Heart left ventricle (tissue), 16 donors: ENCODE measurements at places on chromosomes 5 and 9. TPM values are rescaled to one million over a fixed set of nuclear protein-coding genes. Genes with fewer than 3 reads are reported as not detected.

- no peak for DNase-seq
Observed at GRCh38 chr5:136768457-136768856, 403.1 kb upstream of the TRPC7 start.

DNA sequence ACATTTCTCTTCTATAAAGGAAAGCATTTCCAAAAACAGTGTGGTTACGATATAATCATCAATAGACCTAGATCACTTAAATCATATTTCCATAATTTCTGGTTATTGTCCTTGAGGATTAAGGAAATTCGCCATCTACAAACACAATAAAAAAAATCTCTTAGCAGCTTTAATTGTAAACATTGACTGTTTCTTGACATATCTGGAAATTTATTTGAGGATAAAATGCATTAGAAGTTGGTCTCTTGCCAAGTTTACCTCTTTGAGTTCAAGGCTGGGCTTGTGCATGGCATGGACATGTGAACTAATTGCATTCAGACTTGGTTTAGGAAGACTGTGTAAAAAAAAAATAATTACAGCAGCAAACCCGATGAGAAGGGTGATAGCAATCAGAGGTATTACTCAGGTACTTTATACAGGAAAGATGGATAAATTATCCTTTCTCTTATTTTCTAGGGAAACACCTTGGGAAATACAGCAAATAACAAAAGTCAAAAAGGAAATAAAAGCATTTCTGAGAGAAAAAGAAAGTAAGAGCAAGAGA lies 237.9 kb downstream of the SLF1 start:
- DNase-seq = no peak

- no peak for DNase-seq
Observed at GRCh38 chr5:1468247-1468612, 23.0 kb upstream of the SLC6A3 start.

DNA sequence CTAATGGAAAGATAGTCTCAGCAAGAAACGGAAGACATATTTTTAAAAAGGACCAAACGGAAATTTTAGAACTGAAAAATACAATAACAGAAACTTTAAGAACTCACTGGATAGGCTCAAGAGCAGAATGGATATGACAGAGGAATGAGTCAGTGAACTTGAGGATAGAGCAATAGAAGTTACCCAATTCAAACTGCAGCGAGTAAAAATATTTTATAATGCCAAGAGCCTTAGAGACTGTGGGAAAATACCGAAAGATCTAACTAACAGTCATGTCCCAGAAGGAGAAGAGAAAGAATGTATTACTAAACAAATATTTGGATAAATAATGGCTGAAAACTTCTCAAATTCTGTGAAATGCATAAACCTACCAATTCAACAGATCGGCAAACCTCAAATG lies 40.8 kb downstream of the ADAMTS2 start:
- DNase-seq = no peak

- no peak for DNase-seq
Observed at GRCh38 chr5:135236228-135236907, 162.7 kb downstream of the MACROH2A1 start.

DNA sequence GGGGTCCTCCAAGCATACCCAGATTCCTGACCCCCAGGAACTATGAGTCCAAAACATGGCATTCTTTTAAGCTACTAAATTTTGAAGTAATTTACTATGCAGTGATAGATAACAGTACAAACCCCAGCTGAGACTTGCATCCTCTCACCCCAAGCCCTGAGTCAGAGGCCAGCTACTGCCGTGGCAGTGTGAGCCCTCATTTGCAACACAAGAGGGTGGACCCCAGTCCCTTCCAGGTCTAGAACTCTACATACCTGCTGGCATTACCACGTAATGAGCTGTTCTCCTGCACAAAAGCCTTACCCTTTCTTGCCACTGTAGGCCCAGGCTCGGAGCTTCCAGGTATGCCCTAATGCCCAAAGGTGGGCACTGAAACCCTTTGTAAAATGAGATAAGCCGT lies 108.6 kb upstream of the ERCC6L2 start:
- no peak for DNase-seq

- no peak for DNase-seq
Observed at GRCh38 chr5:127302509-127302908, 11.9 kb downstream of the MEGF10 start.

GRCh38 chr9:93486268-93486667 lies 32.9 kb upstream of the FAM120AOS start:
- no peak for DNase-seq

Gene GCNT4
- 0.35 TPM for total RNA-seq

Gene PPP3R2
- not detected for total RNA-seq

Gene DND1
- total RNA-seq = 0.44 TPM

Gene EGR1
- 4.4 TPM for total RNA-seq

Gene CCDC180
- total RNA-seq = 2.2 TPM

Gene CARD6
- 6.1 TPM for total RNA-seq

Gene ZNF879
- 3.2 TPM for total RNA-seq

Gene BASP1
- total RNA-seq = 7.3 TPM

Gene FBXL7
- total RNA-seq = 20.5 TPM

Gene ELAVL2
- 0.19 TPM for total RNA-seq

Gene PRRC1
- total RNA-seq = 30.0 TPM

Gene F2RL2
- 1.7 TPM for total RNA-seq
